ENCODE measurements at places on chromosomes 1 and 21.

DNA sequence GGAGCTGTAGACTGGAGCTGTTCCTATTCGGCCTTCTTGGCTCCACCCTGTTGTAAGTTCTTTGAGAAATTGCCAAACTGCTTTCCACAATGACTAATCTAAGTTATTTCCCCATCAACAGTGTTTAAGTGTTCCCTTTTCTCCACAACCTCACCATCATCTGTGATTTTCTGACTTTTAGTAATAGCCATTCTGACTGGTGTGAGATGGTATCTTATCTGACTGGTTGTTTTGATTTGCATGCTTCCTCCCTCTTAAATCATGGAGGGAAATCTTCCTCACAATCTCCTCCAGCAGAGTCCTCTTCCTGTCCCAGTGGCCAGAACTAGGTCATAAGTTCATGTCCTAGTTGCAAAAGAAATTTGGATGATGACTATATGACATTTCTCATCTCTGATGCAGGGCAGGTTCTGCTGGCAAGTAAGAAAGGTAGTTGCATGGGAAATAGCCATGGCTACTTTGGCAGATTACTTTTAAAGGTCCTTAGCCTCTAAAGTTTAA is 294.0 kb downstream of the LRRC40 start:
- DNase-seq = no peak

- DNase-seq = no peak
Measured at GRCh38 chr1:55749975-55750627, 534.9 kb upstream of the USP24 start.

DNA sequence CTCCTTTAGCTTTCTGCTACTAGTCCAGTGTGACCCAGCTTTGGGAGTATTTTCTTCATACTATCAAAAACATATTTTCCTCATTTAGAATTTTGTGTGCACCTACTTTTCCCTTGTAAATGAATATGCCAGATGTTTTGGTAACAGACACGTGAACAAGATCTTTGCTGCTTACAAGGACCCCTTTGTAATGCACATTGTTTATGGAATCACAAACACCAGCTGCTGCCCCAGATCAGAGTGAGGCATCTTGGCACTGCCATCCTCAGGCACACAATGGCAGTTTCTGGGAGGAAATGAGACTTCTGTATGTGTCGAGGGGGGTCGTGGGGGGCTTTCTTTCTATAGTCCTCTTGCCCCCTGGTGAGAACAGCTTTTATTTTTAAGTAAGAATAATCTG is 115.7 kb downstream of the RGL1 start:
- no peak for DNase-seq

DNA sequence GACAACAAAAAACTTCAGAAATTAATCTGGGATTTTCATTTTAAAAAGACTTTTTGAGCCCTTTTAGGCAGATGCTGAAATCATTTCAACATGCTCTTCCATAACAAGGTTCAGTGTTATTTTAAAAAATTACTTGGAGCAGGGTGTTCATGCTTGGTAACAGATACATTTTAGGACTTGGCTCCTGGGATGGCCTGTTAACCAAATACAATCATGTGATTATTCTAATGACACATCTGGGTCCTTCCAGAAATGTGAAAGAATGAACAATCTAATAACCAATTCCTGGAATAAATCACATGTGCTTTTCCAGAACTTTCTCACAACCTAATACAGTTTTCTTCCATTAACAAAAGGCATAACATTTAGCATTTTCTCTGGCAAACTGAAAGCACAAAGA is 379.8 kb upstream of the RUNX1 start:
- no peak for DNase-seq

DNA sequence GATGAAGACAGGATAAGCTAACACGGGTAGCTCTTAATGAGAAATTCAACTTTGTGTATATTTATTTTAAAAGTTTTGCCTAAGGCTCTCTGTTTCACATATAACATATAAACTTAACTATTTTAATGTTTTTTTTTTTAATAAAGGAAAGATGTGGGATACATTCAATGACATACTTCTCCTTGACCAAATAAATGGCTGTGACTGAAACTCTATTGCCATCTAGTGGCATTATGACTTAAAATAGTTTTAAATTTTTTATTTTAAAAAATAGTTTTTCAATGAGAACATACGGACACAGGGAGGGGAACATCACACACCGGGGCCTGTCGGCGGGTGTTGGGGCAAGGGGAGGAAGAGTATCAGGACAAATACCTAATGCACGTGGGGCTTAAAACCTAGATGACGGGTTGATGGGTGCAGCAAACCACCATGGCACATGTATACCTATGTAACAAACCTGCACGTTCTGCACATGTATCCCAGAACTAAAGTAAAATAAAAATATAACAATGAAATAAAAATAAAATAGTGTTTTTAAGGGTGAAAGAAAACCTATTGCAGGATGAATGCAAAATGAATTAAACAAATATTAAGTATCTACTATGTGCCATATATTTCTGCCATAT is 83.4 kb downstream of the LYST start:
- no peak for DNase-seq

- no peak for DNase-seq
Measured at GRCh38 chr1:44481701-44482100, 76.6 kb downstream of the RNF220 start.

GRCh38 chr1:118811156-118811555 is 177.0 kb downstream of the TBX15 start:
- DNase-seq = no peak

DNA sequence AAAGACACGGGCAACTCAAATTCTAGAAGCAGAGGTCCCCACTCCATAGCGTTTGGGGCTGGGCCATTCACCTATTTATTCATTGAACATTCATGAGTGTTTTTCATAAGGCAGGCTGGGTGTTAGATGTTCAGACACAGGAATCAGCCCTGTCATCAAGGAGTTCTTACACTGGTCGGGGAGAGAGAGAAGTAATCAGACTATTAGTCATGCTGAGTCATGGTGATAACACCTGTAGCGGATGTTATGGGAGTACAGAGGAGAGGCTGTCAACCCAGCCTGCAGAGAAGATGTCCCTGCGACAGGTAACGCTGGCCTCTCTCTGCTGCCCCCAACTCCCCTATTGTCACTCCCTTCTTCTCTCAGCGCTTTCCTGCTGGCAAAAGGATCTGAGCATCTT is 17.2 kb downstream of the LY9 start:
- DNase-seq = no peak

Measured in activated T-cell treated with anti-CD3 and anti-CD28 coated beads, Interleukin-2, amount 50 U/mL, for 48 hours (primary cell).